SHP77 treated with DMSO at 0.1 percent for 48 hours (cell line): ENCODE measurements at places on chromosomes 6 and 20.

GRCh38 chr6:122733259-122733658 lies 46.3 kb upstream of the FABP7 start:
- no peak for DNase-seq

GRCh38 chr6:143517447-143517773 lies 5.9 kb upstream of the FUCA2 start:
- no peak for DNase-seq

- no peak for DNase-seq
Observed at GRCh38 chr20:58695895-58696375, 3.3 kb downstream of the NPEPL1 start.

DNA sequence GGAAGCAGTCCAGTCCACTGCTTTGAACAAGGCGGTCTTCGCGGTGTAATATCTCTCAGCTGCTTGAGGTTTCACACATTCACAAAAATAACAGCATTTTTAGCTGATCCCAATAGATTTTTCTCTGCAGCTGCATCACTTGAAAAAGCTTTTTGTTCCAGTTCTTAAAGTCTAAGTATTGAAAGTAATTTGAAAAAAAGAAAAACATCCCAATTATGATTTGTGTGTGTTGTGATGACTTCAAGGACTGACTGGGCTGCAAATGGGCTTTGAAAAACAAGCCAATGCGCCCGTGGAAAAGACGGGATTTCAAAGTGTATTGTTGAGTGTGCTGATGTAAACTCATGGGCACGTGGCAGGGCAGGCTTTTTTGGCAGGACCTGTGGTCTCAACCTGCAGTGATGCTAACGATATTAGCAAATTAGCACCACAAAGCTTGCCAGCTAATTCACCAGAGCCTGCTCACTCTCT lies 151.1 kb downstream of the TMEM242 start:
- no peak for DNase-seq

DNA sequence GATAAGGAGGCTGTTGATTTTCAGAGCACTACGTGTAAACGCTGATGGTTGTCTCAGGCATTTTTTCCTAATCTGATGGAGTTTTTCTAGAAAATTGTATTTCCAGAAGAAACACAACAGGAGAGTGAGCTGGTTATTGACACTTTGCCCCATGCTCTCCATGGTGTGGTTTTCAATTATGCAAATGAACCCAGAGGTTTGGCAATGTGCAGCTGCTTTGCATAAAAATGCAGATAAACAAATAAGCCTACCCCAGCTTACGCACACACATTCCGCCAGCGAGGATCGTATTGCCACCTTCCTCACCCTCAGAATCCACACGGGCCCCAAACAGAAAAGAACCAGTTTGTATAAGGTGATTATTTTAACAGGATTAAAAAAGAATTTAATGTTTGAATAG lies 45.1 kb upstream of the FRMD1 start:
- no peak for DNase-seq

GRCh38 chr6:84255641-84256040 lies 28.2 kb upstream of the CEP162 start:
- DNase-seq = no peak

GRCh38 chr6:15947923-15948322 lies 181.0 kb upstream of the MYLIP start:
- DNase-seq = no peak

DNA sequence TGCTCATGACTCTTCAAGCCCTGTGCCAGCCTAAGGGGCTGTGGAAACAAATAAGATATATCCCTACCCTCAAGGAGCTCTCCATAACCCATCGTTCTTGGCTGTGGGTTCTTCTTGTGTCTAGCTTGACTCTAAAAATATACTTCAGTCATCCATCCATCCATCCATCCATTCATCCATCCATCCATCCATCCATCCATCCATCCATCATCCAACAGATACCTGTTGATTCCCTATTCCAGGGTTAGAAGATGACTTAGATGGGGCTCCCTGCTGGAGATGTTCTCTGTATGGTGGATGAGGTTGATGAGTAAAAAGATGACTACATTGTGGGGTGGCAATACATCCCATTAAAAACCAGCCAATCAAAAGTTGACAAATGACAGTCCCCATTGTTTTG lies 23.5 kb downstream of the HCK start:
- no peak for DNase-seq

DNA sequence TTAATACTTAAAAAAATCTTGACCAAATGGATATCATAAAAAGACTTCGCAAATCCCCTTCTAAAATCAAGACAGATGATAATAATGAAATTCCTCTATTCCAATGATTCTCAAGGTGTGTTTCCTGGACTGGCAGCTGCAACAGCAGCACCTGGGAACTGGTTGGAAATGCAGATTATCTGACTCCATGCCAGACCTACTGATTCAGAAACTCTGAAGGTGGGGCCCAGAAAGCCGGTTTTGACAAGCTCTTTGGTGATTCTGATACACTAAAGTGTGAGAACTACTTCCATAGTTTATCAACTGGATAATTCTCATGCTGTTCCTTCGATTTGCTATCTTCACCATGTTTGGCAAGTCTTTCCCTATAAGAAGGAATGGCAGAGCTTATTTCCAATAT lies 252.1 kb downstream of the COL12A1 start:
- no peak for DNase-seq

- DNase-seq = no peak
Observed at GRCh38 chr6:41371992-41372831, 36.8 kb downstream of the NCR2 start.

- DNase-seq = no peak
Observed at GRCh38 chr6:422433-423054, 31.0 kb downstream of the IRF4 start.

DNA sequence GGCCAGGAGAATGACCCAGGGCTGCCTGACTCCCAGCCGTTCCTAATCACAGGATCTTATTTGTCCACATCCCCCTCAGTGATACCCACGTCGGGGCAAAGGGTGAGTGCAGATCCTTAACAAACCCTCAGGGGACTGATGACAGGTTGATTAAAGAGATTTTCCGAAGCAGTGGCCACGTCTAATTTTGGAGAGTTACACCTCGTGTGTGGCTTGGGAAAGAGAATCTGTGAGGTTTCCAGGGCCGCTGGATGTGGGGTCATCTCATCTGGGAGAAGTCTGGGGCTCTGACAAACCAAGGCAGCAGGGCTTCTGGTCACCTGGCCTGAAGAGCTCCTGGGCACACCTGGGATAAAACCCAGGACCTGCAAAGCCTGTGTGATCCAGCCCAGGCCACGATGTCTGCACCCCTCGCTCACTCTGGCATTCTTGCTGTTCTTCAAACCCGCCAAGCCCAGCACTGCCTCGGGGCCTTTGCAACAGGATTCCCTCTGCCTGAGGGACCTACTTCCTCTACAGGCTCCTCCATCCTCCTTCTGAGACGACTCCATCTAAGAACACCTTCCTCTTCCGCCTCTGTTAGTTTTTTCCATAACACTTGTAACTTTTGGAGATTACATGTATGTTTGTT lies 4.7 kb downstream of the JPH2 start:
- no peak for DNase-seq

DNA sequence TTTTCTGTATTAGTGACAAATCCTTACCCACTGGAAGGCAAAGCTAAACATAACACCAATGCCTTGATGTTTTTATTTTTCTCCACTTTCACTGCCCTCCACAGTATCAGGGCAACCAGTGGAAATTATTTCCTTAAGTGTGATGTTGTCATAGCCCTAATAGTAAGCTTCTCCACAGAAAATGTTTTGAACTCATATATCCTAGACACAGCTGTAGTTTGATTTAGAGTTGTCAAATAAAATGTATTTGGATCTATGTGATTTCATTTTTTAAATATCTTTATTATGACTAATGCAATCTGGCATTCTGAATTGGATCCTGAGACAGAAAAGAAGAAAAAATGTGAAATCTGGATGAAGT lies 70.9 kb upstream of the UFL1 start:
- DNase-seq = no peak

DNA sequence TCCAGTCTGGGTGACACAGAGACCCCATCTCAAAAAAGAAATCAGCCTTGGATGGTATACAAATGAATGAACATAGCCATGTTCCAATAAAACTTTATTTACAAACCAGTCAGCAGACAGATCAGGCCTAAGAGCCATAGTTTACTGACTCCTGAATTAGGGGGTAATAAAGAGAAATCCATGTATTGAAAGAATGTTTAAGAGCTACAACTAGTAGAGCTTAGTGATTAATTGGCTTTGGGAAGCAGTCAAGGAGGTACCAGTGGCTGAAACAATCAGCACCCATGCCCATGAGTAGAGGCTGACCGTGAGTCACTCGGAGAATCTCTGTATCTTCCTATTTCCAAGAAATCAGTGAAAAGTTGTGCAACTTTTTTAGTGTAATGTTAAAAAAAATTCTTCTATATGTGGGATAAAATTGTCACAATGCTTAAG lies 223.6 kb upstream of the RREB1 start:
- DNase-seq = no peak

GRCh38 chr6:33882154-33882553 lies 78.4 kb upstream of the MLN start:
- DNase-seq = no peak

DNA sequence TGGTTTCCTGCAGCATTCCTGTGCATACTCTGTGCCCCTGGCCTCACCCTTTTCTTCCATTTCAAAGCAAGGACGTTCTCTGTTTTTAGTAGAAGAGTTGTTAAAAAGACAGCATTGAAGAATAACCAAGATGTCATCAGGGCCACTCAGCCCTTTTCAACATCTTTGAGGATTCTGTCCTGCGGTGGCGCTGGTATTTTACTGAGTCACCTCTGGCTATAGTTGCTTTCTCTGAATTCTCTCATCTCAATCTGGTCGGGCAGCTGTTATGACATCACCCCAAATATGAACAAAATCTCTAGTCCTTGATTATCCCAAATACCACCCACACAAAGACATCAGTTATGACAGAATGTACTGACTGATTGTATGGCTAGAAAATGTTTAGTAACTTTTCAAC lies 204.2 kb downstream of the GRIK2 start:
- DNase-seq = no peak

DNA sequence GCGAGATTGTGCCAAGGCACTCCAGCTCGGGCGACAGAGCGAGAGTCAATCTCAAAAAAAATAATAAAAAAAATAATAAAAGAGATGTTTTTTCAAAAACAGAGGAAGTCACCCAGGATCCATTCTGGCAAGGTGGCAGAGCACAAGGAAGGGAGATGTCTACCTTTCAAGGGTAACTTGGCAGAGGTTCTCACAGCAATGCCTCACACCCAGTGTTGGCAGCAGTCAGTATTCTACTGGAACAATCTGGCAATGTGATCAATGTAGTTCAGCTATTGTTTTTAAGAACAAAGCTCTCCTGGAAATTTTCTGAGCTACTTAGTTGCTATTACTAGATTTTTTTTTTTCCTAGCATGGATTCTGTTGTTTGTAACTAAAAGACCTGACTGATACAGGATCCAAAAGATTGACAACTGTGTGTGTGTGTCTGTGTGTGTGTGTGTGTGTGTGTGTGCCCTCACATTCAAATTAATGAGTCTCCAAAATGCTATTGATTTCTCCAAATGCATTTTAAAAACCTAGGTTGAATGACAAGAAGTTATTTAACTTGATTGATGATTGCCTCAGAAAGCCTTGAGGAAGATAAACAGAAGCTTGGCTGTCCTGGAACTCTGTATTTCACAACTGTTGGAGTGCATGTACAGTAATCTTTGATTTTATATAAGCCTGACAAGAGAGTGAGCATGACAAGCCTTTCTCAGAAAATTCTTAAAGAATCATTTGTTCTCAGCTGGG lies 114.1 kb upstream of the RREB1 start:
- no peak for DNase-seq

DNA sequence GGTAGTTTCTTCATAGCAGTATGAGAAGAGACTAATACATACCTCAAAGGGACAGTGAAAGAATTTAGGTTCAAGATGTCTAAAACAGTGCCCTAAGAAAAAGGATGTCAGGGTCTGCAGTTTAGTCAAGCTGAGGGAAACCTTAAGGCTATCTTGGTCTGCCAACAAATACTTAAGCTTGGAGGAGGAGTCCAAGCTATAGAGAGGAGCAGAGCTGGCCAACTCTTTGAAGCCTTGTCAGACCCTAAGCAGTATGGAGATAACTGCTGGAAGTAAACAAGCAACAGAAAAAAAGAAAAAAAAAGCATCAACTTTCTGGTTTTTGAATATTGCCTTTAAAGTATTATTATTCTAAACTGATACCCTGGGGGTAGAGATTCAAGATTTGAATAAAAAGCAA lies 1518.1 kb downstream of the GRIK2 start:
- DNase-seq = no peak

GRCh38 chr20:53916173-53916512 lies 154.3 kb downstream of the BCAS1 start:
- no peak for DNase-seq

DNA sequence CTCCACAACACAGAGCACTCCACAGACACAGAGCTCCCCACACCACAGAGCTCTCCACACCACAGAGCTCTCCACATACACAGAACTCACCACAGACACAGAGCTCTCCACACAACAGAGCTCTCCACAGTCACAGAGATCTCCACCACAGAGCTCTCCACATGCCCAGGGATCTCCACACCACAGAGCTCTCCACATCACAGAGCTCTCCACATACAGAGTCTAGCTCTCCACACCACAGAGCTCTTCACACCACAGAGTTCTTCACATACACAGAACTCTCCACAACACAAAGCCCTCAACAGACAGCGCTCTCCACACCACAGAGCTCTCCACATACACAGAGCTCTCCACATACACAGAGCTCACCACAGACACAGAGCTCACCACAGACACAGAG lies 55.3 kb downstream of the ERMARD start:
- no peak for DNase-seq

DNA sequence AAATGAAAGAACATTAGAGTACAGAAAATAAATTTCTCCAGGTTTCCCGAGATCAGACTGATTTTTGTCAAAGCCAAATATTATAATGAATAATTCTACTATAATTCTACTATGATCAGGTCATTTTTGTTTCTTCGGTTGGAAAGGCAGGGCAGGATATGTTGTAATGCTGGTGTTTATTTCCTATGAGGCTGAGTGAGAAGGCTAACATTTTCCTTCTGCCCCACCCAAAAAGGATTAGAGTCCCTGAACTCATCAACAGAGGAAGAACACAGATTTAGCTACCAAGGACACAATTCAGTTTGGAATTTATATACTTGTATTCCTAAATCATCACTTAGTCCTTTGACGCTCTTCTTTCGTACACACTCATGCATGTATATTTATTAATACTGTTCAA lies 318.9 kb downstream of the SYNE1 start:
- DNase-seq = no peak

GRCh38 chr20:57470212-57470522 lies 54.8 kb downstream of the CTCFL start:
- peak; percentile 53 for DNase-seq

DNA sequence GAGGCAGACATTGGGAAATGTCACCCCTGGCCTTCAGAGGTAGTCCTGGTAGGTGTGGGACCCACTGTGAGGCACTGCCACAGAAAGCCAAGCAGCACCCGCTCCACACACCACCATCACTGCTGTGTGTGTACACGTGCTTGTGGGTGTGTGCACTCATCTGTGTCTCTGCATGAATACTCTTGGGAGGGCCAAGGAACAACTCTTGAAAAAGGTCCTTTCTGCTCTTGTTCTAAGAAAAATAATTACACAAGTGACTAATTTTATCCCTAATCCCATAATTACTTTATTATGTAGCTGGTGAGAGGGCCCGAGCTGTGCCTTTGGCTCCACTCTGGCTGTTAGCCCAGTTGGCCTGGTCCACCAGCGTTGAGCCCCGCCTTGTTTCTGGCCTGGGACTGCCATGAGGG lies 21.7 kb upstream of the EPB41L1 start:
- no peak for DNase-seq

GRCh38 chr20:63501818-63502670 lies 3.2 kb upstream of the EEF1A2 start:
- peak; percentile 89 for DNase-seq
